ENCODE measurements at places on chromosomes 7 and 10.

DNA sequence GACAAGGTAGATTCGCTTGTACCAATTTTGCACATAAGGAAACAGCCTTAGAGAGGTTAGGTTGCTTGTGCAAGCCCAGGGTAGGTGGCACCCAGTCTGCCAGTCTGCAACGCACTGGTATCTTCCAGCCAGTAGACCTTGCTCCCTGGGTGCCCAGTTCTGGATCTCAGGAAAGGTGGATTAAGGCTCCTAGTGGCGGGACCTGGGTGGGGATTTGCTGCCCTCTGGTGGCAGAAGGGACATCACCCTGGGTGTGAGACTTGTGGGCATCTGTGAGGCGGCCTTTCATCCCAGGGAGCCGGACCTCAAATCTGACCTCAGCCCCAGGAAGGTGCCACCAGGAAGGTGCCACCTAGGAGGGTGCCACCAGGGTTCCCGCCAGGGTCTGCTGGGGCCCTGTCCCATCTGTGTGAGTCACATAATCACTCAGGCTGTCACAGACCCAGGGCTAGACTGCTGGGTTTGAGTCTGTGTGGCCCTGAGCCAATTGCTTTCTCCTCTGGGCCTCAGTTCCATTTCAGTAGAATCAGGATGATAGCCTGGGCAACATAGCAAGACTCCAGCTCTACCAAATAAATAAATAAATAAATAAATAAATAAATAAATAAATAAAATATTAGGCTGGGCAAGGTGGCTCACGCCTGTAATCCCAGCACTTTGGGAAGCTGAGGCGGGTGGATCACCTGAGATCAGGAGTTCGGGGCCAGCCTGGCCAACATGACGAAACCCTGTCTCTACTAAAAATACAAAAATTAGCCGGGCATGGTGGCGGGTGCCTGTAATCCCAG lies 5.3 kb upstream of the PRKRIP1 start:
- peak; percentile 89 for DNase-seq

- no peak for DNase-seq
Observed at GRCh38 chr10:105210546-105210945, 569.5 kb downstream of the SORCS3 start.

DNA sequence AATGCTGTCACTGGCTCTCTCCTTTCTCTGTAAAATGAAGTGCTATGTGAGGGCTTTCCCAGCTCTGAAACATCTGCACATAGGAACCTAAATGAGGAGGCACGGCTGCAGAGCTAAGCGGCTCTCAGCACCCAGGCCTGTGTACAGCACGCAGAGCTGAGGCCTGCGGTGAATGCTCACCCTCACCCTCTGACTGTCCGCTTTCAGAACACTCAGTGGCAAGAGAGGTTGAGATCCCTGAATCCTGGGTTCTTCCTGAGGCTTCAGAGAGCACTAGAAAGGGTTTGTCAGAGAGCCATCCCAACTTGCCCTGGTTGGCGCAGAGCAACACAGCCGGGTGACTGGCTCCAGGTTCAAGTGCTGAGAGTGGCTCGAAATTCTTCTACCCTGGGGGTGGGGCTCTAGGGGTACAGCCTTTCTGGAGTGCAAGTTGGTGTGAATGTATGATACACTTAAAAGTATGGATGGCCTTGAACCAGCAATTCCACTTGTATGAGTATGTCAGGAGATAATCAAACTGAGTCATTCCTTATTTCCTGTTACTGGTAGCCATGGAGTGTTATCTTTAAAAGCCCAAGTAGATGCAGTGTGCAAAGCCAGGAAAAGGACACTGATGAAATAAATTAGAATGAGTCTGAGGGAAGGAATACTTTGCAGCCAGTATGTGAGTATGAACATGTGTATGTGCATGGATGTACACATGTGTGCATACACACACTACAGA lies 1.7 kb upstream of the CCDC201 start:
- DNase-seq: peak; percentile 87

DNA sequence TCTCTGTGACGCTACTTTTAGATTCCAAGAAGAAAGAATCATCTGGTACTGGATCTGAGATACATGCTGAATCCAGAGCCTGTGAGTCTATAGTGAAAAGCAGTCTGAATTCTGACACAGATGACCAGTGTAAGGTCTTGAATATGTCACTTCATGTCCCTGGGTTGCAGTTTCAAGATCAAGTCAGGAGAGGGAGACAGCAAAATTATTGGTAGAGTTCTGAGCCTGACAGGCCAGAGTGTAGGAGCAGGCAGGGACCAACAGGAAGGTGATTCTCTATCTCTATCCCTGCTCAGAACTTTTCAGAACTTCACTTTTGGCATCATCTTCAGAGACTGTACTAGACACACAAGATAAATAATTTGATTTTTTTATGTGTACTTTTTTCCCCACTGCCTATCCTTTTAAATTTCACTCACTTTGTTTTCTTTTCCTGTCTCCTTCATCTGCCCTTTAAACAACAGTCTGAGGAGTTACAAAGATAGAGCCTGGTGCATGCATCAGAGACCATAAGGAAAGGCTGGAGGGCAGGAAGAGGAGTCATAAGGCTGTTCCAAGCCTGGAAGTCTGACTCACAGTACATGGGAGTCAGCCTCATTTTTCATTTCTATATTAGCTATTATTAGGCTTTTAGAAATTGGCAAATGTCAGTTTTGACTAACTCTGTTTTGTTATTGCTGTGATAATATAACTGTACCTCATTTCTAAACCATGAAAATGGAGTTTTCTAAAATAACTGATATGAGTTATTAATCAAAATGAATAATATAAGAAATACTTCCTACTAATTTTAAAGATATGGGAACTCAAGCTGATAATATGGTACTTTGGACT lies 120.2 kb upstream of the TMEM229A start:
- peak; percentile 23 for DNase-seq

Data from Daoy (cell line).